Stimulated activated CD8-positive, alpha-beta memory T cell treated with anti-CD3 and anti-CD28 coated beads, Interleukin-7, amount 100 ng/mL, for 4 hours (primary cell): ENCODE measurements at places on chromosomes 16 and 17.

GRCh38 chr16:16019488-16019887, 70.1 kb downstream of the ABCC1 start:
- DNase-seq: no peak

DNA sequence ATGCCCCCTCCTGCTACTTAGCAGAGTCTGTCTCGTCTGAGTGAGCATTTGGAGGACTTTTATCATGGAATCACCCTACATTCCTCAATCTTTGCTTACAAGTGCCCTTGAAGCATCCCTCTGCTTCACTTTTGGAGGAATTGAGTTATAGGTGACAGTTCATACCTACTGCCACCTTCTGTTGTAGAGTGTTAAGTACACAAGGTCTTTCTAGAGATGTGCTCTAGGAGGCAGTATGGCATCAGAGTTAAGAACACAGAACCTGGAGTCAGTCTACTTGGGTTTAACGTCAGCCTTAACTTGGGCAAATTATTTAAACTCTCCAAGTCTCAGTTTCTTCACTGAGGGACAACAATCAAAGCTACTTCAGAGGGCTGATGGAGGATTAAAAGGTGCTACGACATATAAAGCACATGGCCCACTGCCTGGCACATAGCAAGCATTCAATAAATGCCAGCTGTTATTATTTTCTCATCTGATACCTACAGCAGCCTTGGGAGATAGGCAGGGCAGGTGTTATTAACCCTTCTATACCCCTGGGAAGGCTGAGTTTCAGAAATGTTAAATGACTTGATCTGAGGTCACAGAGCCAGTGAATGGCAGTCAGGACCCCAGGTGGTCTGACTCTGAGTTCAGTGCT, 62.2 kb downstream of the UTP18 start:
- DNase-seq: no peak

GRCh38 chr16:17463335-17463734, 7.4 kb downstream of the XYLT1 start:
- no peak for DNase-seq

DNA sequence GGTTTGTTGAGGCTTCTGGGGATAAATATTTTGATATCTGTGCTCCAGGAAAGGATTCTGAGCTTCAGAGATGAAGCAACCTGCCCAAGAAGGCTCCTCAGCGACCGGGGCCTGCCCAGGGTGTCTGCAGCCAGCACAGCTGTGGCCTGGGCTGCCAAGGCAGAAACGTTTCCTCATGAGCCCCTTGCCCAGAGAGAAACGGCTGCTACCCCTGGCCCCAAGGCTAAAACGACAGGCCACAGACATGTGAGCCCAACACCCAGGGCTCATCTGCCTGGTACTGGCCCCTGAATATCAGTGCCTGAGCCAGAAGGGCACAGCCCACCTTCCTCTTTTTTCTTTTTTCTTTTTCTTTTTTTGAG, 45.4 kb upstream of the RASD1 start:
- no peak for DNase-seq

- no peak for DNase-seq
Measured at GRCh38 chr16:63289834-63290460, 1253.7 kb upstream of the CDH8 start.

DNA sequence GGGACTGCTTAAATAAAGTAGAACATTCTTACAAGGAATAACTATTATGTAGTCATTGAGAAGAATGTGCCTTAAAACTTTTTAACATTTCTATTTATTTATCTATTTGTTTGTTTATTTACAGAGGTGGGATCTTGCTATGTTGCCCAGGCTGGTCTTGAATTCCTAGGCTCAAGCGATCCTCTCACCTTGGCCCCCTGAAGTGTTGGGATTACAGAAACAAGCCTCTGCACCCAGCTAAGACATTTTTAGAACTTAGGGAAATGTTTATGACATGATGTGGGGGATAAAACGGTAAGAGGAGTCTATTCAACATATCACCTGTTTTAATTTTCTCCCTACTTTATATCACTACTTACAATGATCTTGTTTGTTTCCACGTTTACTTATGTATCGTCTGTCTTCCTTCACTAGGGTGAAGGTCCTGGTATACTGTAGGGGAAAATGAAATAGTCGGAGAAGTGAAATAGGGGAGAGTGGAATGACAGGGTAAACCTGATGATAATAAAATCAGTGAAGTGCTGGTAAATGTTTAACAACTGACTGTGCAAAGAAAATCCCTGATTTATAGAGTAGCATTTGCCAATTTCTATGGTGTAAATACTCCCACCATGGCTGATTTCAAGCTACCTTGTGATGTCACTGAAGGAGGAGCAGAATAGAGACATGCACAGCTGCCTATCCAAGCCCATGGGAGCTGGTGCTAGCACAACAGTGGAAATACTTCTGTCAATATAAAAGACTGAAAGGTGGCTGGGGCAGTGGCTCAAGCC, 16.0 kb upstream of the HAPSTR1 start:
- DNase-seq: no peak

- no peak for DNase-seq
Measured at GRCh38 chr16:21302454-21302853, 24.4 kb upstream of the CRYM start.

DNA sequence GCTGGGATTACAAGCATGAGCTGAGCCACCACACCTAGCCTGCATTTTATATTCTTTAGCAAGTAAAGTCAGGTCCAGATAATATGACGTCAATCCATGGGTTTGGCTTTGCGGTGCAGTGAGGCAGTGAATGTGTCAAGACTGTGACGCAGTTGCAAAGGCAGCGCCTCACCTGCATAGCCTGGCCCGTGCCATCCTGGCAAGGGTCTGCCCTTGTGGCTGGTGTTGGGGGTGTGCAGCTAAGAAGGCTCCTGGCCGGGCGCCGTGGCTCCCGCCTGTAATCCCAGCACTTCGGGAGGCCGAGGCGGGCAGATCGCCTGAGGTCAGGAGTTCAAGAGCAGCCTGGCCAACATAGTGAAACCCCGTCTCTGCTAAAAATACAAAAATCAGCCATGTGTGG, 7.0 kb downstream of the PDF start:
- DNase-seq: no peak

GRCh38 chr17:14452856-14453255, 152.0 kb downstream of the HS3ST3B1 start:
- DNase-seq: no peak

GRCh38 chr16:10984509-10984908, 40.1 kb downstream of the CLEC16A start:
- no peak for DNase-seq

GRCh38 chr16:85018529-85019236, 7.3 kb upstream of the ZDHHC7 start:
- DNase-seq: no peak
